ENCODE measurements at places on chromosomes 1 and 21.
A peak's percentile ranks its signal among the peaks of the same experiment; 100 is the strongest.

- no peak for DNase-seq
These were observed 141.6 kb downstream of the KCNT2 start for GRCh38 chr1:196466654-196467053.

GRCh38 chr1:1307261-1307922, 338 bp downstream of the ACAP3 start:
- no peak for DNase-seq

GRCh38 chr1:211099393-211099792, 34.6 kb downstream of the KCNH1 start:
- no peak for DNase-seq

- DNase-seq = no peak
These were observed 23.3 kb downstream of the COLGALT2 start for GRCh38 chr1:184014271-184014670.

DNA sequence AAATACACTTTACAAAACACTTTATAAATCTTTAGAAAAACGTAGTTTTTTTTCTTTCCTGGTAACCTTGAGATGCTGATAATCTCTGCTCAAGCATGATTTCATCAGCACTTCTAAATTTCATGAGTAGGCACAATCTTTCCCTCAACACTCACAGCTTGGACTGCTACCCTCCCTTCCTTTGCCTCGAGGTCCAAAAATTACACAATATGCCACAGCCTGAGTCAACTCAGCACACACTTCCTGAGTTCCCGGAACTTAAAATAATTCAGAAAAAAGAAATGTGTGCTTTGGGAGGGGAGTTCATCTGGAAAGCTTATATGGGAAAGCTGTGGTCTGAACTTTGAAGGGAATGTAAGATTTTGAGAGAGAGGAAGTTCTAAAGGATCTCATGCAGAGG, 5.9 kb downstream of the CLCA2 start:
- no peak for DNase-seq

GRCh38 chr1:116725798-116726197, 28.4 kb upstream of the CD2 start:
- DNase-seq = no peak

GRCh38 chr1:198151688-198152087, 5.1 kb upstream of the NEK7 start:
- DNase-seq = no peak

DNA sequence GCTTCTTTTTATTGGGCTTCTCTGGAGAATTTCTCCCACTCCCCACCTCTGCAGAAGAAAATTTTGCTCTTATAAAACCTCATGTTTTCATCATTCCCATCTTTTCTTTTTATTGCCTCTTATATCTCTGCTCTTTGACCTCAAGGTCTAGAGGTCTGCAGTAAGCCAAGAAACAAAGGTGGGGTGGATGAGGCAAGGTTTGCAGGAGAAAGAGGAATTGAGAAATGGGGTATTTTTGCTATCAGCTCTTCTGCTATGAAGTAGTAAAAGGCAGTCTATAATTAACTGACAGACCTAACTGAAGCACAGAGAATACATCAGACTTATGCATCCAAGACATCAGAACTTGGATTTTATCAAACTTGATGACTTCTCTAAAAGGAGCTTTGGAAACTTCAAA, 22.9 kb downstream of the SYT11 start:
- DNase-seq = no peak

DNA sequence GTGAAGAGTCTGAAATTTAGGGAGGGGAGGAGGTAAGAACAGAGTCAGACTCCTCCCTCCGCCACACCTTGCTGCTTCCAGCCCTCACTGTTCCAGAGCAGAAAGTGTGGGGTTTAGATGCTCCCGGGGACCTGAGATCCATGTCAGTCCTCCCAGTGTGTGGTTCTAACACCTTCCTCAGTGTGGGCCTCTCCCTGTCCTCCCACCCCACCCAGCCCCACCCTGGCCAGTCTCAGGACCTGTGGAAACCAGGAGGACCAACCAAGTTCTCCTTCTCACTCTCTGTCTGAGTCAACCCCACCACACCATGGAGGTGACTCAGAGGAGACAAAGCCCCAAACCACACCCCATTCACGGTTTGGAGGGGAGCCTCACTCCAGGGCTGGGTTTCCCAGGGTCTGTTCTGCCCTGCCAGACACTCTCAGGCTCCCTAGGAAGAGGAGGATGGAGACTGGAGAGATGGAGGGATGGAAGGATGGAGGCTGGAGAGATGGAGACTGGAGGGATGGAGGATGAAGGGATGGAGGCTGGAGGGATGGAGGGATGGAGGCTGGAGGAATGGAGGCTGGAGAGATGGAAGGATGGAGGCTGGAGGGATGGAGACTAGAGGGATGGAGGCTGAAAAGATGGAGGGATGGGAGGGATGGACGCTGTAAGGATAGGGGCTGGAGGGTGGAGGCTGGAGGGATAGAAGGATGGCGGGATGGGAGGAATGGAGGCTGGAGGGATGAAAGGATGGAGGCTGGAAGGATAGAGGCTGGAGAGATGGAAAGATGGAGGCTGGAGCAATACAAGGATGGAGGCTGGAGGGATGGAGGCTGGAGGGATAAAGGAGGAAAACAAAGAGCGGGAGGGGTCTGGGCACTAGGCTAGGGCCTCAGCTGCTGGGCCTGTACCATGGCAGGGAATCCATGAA, 100.9 kb upstream of the RUNX3 start:
- DNase-seq = peak; percentile 48

- no peak for DNase-seq
These were observed 64.1 kb downstream of the WDR4 start for GRCh38 chr21:42815217-42815616.

GRCh38 chr1:226051365-226051764, 11.2 kb upstream of the H3-3A start:
- DNase-seq = no peak

DNA sequence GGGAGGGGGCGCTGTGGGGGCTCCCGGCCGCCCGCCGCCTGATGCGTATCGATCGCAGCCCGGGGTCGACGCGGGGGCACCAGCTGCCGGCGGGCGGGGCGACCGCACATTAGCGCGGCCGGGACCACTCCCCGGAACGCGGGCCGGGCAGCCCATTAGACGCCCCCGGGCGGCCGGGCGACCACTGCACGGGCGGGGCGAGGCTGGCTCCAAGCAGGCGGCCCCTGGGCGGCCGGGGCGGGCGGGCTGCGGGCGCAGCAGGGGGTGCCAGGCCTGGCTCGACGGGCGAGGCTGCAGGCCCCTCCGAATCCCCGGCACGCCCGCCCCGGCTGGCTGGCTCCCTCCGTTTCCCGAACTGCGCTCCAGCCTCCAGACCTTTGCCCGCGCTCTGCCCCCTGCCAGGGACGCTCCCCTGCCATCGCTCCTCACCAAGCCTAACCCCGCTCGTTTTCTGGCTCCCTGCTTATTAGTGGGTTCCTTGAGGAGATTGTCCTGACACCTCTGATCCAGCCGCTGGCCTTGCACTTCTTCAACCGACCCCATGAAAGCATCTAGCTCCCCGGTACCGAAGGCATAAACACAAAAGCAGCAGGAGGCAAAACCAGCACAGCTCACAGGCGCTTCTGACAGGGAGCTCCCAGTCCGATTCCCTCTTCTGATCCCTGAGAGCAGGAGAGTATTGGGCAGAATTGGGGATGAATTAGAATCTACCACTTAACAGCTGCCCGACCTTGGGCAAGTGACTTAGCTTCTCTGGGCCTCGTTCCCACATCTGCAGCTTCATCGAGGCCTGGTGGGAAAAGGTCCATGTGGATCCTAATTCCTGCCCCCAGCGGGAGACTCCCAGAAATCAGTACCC, 92.6 kb upstream of the CASZ1 start:
- DNase-seq = no peak

- DNase-seq = no peak
These were observed 10.1 kb downstream of the AGMAT start for GRCh38 chr1:15574741-15575140.

DNA sequence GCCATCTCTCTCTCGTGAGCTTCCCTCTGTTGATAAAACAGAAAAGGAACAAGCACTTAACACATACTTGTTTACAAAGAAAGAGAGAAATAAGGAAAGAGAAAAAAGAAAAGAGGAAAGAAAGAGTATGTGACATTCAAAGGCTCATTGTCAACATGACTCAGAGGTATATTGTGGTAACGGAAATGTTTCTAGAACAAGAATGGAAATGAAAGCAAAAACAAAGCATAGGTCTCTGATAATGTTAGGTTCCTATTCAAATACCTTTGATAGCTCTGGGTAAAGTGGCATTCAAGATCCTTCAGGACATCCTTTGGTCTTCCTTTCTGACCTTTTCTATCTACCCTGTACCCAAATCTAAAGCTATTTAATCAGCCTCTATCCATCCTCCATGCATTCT, 67.4 kb upstream of the DMRTA2 start:
- no peak for DNase-seq

GRCh38 chr21:46213620-46214286, 14.8 kb downstream of the LSS start:
- DNase-seq = no peak

DNA sequence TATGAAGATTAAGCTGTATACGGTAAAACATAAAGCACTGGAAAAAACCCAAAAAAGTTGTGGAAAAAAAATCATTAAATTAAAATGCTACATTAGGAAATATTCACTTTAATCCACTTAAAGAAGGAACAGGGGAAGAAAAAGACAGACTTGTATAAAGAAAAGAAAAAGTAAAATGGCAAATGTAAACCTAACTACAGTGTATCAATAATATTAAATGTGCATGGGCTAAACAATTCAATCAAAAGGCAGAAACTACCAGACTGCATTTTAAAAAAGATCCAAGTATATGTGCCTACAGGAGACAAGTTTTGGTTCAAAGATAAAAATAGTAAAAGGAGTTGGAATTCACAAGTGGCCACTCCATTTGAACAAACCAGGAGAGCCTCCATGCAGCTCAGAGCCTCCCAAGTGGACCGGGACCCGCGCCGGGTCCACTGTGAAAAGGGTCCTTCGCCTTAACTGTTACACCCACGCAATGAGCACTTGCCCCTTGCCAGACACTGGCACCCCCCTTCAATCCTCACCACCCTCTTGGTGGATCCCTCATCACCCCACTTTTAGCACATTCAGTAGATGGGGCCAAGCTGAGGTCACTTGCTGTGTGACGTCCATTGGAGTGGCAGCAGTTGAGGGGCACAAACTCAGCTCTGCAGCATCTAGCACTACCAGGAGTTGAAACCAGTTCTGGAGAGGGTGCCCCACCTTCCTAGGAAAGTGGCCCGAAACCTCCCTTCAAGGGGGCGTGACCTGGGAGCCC, 898 bp downstream of the C1orf174 start:
- DNase-seq = no peak

DNA sequence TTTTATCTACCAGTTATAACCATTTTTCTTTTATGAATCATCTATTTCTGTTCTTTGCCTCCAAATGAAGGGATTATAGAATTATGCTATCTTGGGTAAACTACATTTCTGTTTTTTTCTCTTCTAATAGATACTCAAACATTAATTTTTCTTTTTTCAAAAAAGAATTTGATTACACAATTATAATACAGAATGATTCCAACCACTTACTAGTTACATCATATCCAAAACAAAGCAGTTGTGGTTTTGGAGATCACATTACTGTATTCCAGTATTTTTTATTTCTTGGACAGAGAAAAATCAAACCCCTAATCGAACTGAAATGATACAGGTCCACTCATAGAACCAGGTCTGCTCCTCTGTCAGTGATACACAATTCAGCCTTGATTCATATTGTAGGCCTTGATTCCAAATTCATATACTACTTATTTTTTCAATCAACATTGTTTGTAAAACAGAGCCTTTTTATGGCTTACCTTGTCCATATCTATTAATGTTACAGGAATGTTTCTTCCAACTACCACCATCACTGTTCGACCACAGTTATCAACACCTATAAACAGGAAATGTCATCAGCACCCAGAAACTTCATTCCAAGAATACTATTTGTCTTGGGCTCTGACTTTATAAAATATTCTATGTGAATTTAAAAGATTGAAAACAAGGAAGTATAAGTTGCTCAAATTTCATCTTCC, 43.2 kb downstream of the GDAP2 start:
- DNase-seq = no peak

- no peak for DNase-seq
These were observed 10.4 kb upstream of the NEK2 start for GRCh38 chr1:211685823-211686222.

GRCh38 chr1:164846731-164847691, 288.0 kb downstream of the PBX1 start:
- no peak for DNase-seq

- no peak for DNase-seq
These were observed 125.1 kb downstream of the NFIA start for GRCh38 chr1:61207416-61207815.

- no peak for DNase-seq
These were observed 55.3 kb upstream of the DPH5 start for GRCh38 chr1:101080859-101081258.

- no peak for DNase-seq
These were observed 41.8 kb upstream of the SLC16A1 start for GRCh38 chr1:112997781-112998180.

GRCh38 chr21:14741256-14741655, 195.1 kb upstream of the SAMSN1 start:
- no peak for DNase-seq

DNA sequence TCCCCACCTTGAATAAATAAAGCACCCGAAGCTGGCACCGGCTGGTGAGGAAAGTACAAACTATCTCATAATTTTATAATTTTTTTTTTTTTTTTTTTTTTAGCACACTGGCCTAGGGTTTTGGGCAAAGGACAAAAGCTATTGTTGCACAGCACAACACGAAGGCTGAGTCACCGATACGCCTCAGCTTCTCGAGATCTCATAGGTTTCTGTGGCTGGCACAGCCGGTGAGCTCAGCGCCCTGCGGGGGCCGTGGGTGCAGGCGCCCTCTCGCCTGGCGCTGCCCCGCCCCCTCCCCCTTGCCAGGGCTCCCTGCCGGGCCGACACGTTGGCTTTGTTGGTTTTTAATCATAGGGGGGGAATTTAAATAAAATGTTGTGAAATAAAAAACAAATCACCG, 17.2 kb downstream of the CASZ1 start:
- no peak for DNase-seq

- DNase-seq = no peak
These were observed 214 bp downstream of the NCAM2 start for GRCh38 chr21:20998456-20998789.

- DNase-seq = no peak
These were observed 1.6 kb downstream of the RASSF5 start for GRCh38 chr1:206508956-206509355.

DNA sequence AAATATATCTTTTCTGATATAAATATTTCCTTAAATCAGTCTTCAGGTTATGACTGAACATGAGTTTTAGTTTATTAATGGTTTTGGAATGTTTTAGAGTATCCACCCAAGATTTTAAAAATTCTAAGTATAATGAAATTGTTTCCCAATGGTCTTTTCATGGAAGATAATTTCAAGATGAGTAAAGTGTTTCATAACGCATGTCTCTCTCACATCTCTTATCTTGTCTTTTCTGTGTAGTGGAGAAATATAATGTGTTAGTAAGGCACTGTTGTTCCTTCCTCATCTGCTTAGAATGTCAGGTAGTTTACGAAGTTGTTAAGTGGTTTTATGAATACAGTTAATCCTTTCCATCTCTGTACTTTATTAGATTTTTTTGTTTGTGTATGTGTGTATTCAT, 49.6 kb downstream of the PLA2G4A start:
- DNase-seq = no peak

All from central memory CD4-positive, alpha-beta T cell (primary cell).